NCI-H2227 treated with DMSO at 0.1 percent for 48 hours (cell line): ENCODE measurements at places on chromosomes 7 and 10.

DNA sequence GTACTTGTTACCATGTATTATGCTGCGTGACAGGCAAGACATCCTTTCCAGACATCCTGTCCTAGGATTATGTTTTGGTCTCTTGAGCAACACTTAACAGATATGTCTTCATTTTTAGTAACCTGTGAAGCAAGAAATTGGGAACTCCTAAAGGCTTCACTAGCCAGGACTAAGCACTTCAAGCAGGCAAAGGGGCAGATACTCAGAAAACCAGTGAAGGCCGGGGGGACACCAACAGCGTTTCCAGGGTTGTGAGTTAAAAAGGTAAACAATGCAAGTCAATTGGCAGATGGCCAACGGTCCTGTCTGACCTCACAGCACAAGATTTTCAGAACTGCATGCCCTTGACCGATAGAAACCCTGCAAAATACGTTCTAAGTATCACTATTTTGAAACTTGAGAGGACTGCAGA lies 77.6 kb upstream of the SFMBT2 start:
- DNase-seq = no peak

- DNase-seq = no peak
Observed at GRCh38 chr10:29176845-29177832, 111.7 kb upstream of the LYZL1 start.

- no peak for DNase-seq
Observed at GRCh38 chr10:106511917-106512316, 652.6 kb downstream of the SORCS1 start.

DNA sequence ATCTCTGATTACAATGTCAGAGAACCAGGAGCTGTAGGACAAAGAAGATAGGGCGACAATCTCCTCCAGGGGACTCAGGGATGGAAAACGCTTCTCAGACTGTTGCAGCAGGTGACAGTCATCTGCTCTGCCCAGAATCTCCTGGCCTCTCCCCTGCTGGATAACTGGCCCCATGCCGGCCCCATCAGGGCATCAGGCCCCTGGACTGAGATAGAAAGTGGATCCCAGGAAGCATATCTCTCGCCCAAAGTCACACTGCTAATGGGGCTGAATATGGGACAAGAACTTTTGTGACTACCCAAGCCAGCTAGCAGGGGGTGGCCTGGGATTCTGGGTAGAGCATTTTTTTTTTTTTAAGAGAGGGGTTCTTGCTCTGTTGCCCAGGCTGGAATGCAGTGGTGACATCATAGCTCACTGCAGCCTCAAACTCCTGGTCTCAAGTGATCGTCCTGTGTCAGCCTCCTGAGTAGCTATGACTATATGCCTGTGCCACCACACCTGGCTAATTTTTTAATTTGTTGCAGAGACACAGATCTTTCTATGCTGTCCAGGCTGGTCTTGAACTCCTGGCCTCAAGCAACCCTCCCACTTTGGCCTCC lies 20.5 kb upstream of the MLXIPL start:
- no peak for DNase-seq

GRCh38 chr7:143846692-143847091 lies 55.3 kb downstream of the TCAF1 start:
- no peak for DNase-seq

DNA sequence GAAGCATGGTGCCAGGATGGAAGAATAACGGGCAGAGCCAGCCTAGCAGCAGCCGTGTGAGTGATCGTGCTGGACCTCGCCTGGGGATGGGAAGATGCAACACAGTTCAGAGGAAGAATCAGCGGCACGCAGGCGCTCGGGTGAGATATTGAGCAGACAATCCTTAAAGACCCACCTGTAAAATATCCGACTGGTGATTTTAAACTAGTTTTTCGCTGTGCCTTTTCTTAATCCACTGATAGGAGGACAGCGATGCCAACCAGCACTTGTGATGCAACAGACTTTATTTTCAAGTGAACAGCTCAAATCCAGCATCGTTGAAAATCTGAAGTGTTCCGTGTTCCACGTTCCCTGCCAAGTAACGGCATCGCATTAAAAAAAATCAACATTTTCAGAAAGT lies 214.7 kb downstream of the TEX36 start:
- DNase-seq = no peak

GRCh38 chr7:155209478-155210319 lies 88.0 kb upstream of the INSIG1 start:
- no peak for DNase-seq
